ENCODE measurements at places on chromosomes 3 and 15.
A peak's percentile ranks its signal among the peaks of the same experiment; 100 is the strongest.

GRCh38 chr15:74651242-74651741 is 35.7 kb downstream of the CLK3 start:
- DNase-seq, result no peak

- no peak for DNase-seq
Observed at GRCh38 chr3:106251160-106251892, 382.5 kb upstream of the CBLB start.

DNA sequence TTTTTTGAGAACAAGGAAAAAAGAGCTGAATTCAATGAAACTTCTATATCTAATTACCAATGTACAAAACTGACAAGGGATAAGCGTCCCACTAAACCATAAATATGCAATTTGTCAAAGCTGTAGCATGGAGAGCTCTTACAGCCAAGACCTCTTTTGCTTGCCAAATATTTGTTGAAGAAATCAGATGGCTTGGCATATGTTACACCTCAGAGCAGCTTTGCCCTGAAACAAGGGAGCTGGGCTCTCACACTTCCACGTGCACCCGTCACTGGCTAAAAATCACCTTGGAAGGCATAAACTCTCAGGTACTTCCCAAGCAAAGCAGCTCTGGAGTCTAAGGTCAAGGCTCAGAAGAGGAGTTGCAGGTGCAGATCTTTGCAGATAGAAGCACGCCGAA is 324.7 kb upstream of the SLCO3A1 start:
- DNase-seq, result no peak

DNA sequence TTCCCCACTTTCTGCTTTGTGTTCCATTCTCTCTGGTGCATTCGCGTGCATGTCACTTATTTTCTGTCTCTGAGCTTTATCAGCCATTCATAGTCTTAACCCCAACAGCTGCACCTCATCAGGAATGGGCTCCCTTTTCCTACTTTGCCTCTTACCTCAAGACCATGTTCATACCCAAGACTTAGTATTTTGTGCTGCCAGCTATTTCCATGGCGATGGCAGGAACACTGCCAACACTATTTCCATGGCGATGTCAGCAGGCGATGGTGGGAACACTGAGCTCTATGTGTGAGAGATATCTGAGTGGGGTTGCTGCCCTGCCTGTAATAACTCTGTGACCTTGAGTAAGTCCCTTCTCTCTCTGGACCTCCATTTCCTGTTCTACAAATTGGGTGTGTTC is 5.5 kb downstream of the ZNF35 start:
- DNase-seq, result no peak

GRCh38 chr15:62165793-62166375 is 799 bp upstream of the C2CD4B start:
- DNase-seq, result no peak

GRCh38 chr3:186456731-186457191 is 87.4 kb downstream of the CRYGS start:
- DNase-seq, result no peak

GRCh38 chr3:143120716-143121240 is 1.2 kb downstream of the CHST2 start:
- peak; percentile 2 for DNase-seq

DNA sequence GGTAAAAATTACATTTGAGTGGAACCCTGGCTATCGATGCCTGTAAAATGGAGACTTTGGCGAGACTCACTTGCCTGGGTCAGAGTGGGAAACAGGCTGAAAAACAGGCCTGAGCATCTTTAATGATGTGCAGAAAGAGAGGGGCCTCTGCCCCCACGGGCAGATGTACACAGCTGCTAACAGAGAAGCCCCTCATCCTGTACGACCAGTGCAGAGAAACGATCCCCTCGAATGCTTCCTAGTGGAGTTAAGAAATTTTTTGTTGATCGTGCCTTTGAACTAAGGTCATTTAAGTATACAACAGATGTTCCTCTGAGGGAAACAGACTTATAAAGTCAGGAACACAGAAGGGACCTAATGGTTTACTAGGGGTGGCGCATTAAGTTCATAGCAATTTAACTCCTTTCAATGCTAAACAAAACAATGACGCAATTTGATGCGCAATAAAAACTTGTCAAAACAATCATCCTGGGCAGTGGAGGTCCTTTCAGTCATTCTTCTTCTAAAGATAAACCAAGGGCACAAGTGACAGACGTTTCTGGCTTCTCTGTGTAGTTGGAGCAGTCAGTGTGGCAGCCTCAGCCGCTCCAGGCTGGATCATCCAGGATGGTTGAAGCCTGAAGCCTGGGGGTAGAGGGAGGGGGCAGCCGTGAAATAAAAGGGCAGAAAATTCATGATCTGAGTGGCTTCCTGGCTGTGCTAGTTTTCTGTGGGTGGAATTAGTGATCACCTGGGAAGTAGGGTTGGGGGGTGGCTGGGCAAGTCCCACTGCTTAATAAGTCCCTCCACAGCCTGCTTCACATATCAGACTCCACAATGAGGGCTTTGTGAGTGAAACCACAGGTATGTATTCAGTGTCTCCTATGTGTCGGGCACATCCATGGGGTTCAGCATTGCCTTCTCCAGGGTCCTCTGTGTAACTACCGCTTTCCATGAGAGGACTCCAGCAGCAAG is 50.8 kb upstream of the MRPS22 start:
- DNase-seq, result no peak

DNA sequence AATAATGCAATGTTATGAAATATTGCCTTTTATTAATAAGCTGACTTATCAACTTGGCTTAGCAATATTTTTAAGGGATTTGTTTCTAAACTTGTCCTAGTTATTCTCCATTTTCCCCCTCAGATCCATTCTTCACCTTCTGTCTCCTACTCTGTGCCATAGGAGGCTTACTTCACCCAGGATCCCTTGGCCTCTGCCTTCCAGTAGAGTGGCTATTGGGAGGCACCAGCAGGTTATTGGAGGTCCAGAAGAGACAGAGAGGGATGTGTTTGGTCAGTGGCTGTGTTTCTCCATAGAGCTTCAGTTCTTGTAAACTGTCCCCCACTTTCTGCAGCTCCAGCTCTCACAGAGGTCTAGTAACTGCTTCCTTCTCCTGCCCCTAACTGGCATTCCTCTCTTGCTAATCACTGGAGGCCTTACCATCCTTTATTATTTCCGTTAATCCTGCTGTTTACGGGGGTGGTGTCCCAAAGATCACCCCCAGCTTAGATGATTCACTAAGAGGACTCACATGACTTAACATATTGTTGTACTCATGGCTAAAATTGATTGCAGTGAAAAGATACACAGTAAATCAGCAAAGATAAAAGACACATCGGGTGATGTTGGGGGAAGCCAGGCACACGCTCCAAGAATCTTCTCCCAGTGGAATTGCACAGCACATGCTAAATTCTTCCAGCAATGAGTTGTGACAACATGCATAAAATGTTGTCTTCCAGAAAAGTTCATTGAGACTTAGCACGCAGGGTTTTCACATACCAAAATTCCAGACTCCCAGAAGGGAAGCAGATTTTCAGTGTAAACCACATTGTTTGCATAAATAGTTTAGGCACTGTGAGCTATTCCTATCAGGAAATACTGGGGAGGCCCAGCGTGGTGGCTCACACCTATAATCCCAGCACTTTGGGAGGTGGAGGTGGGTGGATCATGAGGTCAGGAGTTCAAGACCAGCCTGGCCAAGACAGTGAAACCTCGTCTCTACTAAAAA is 67.5 kb downstream of the RPL22L1 start:
- no peak for DNase-seq

DNA sequence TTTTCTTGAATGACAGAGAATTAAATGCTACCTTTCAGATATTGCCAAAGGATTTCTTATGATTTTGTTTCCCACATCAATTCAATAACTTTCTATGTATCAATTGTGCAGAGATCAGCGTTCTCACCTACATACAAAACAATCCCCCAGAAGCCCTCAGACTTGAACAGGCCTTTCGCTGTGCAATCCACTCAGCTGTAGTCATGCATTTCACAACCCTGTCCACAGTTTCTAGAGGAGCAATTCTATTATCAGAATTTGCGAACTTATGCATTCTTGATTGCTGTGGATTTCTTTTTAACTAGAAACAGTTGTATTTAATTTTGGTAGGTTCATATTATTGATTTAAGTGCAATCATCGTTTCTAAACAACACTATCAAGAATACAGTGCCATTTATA is 13.7 kb upstream of the ALCAM start:
- DNase-seq, result no peak

DNA sequence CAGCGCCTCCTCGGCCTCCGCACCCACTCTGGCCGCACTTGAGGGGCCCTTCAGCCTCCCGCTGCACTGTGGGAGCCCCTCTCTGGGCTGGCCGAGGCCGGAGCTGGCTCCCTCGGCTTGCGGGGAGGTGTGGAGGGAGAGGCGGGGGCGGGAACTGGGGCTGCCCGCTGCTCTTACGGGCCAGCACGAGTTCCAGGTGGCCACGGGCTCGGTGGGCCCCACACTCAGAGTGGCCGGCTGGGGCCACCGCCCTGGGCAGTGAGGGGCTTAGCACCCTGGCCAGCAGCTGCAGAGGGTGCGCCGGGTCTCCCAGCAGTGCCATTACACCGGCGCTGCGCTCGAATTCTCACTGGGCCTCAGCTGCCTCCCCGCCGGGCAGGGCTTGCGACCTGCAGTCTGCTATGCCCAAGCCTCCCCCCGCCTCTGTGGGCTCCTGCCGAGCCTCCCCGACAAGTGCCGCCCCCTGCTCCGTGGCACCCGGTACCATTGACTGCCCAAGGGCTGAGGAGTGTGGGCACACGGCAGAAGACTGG is 167.1 kb upstream of the PLSCR5 start:
- no peak for DNase-seq

DNA sequence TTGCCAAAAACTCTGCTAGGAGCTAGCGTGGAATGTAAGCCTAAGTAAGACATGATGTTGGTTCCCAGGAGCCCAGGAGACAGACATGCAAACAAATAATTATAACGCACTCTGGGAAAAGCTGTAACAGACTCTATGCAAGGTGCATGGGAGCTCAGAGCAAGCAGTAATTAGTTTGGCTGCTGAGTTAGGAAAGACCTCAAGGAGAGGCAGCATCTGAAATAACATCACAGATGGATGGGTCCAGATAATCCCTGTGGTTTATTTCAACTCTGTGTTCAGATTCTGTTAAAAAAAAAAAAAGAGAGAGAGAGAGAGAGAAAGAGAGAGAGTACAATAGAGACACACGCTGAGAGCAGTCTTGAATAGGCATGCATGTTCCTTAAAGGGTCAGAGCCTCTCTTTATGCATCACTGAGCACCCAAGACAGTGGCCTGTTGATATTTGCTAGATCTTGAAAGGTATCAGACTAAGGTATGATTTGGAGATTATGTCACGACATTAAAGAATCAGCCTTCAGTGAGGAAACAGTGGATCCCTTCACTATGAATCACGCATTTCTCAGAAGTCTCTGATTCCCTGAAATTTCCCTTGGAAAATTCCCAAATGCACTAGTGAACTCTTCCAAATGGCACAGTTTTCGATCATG is 124.4 kb upstream of the LIPC start:
- DNase-seq, result no peak

- no peak for DNase-seq
Observed at GRCh38 chr3:38005076-38006020, 14.8 kb downstream of the VILL start.

DNA sequence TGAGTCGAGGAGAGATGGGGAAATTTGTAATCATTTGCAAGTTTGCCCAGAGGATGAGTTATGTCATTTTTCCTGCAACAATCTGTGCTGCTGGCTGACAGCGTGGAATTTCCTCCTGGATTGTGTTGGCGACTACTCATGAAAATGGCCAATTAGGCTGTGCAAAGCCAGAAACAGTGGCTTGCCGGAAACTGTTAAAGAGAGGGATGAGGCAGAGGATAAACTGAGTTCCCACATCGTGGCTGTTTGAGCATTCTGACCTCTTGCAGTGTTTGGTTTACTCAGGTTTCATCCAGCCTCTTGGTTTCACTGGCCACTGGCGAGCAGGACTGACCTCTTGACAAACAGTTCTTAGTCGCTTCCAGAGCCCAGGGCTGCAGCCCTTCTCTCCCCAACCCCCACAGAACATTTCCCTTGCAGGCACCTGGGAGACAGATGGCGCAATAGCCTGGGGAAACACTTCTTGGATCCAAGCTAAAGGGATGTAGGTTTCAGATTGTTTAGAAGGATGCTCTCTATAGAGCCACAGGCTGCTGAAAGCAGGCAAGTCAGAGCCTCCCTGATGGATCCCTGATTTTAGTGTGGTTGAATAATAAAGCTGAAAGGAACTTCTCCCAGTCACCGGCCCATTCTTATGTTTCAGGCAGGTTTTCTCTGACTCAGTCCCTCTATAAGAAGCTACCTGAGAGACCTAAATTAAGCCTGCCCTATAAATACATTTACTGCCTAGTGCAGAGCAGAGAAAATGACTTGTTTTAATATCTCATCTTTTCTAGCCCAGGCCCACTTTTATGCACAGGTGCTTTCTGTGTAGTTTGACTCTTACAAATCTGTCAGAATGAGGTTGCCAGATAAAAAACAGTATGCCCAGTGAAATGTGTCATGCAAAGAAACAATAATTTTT is 92.8 kb upstream of the UBE2E1 start:
- DNase-seq, result no peak

DNA sequence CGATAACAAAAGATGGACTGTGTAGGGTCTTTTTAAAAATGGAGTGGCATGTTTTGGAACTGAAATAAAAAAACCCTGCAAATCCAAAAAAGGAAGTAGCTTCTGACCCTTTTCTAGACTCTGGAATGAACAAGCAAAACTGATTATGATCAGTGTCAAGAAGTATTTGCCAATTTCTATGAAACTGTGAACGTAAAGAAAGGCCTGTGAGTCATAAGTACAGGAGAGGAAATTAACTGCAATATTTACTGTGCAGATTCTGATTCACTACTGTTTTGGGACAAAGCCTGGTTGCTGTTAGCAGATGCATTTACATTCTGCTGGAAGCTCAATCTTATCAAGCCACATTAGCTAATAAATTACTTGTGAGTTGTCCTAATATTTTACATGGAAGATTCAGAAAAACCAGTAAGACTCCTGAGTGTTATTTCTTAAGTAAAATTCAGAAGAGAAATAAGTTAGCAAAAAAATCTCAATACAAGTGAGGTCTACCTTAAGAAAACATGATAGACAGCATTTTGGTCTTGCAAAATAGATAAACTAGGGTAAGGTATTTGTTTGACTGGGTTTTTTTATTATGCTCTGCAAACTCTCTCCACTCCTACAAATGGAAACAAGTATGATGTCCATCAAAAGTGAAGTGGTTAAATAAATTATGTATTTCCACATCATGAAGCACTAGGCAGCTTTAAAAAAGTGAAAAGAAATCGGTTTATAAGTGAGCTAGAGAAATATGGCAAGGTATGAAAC is 90.2 kb upstream of the LMOD3 start:
- no peak for DNase-seq
